ENCODE measurements at places on chromosomes 12 and 14.

DNA sequence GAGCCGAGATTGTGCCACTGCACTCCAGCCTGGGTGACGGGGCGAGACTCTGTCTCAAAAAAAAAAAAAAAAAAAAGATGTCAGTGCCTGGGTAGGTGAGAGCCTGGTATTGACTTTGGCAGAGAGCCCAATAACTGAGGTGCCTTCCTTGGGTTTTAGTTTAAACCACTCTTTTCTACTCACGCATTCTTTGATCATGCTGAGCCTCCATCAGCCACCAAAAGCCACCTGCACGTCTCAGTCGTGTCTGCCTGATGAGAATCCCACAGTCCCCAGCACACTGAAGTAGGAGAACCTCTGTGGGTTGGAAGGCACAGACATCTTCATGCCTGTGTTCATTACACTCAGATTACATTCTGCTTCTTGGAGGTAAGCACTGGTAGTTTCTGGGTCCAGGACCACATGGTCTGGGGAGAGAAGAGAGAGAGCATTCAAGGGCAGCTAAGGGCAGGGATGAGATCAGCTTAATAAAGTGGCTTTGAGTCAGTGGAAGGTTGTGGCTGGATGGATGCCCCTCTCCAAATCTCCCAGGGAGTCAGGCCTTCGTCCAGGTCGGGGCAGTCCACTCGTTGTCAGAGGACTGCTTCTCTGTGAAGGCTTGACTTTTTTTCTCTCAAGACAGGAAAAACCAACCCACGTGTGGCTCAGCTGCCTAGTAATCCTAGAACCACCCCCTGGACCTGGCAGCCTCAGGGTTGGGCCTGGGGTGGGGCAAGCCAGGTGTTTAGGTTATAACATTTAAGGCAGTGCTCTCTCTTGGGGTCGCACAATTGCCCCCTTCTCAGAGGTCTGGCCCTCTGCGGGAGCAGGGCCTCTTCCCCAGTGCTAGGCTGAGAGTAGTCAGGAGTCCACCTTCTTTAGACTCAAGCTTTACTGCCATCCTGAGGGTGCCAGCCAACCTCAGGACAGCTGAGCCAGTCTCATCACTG lies 32.6 kb upstream of the MAX start:
- DNase-seq, result no peak

DNA sequence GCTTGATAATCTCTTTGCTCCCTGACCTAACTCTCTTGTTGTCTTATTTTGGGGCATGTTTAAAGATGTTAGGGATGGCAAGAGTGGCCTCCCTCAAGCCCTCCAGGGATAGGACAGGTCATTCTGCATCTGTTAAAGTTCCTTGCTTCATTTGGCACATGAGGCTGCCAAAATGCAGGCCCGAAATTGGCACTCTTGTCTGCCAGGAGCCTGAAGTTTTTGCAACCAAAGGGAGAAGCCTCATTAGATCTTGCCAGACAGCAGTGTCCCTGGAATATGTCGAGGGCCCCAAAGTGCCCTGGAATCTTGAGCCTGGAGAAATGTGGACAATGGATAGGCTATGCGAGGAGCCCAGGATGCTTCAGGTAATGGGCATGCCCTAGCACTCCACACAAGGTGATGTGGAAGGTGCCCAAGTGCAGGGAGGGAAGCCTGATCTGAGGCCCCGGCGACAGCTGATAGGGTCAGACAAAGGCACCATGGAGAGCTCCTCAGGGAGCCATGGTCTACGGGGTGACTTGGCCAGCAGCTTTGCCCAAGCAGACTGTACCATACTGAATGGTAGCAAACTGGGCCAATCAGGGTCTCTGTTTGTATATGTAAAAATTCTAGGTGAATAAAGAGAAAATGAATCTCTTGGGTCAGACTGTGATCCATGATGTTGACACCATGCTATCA lies 173.0 kb upstream of the WSCD2 start:
- DNase-seq, result no peak

- DNase-seq, result no peak
Measured at GRCh38 chr14:24734917-24735500, 101.0 kb upstream of the GZMB start.

DNA sequence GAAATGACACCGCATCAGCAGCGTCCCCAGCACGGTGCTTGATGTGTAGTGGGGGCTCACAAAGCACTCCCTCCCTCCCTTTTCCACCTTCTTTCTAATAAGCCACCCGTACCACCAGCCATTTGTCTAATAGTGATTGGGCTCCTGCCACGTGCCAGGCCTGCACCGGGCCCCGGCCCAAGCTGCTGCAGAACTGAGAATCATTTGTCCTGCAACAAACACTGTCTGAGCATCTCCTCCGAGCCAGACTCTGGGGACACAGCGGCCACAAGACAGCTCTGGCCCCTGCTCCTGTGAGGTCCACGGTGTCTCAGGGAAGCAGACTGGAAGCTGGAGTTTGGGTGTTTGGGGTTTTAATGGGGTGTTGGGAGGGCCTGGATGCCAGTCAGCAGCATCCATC lies 43.9 kb downstream of the MVK start:
- DNase-seq, result no peak

GRCh38 chr14:75333606-75334548 lies 55.2 kb downstream of the FOS start:
- peak; percentile 17 for DNase-seq

DNA sequence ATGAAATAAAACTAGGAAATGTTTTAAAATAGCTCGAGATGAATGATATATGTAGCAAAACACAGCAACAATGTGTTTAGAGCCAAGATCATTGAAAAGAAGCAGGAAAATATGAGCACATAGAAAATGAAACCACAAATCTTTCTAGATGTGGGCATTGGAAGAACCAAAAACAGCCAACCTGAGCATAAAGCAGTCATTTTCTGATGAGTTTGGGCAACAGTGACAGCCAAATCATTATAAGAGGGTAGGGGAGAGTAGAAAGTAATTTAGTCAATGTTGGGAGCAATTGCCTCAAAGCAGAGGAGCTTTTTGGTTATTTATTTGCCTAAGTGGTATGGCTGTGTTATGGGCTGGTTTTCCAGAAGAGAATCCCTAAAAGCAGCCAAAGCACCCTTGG lies 8.8 kb upstream of the BICDL1 start:
- no peak for DNase-seq

GRCh38 chr12:120649442-120650232 lies 9.2 kb downstream of the CABP1 start:
- DNase-seq, result no peak

GRCh38 chr12:112112409-112113133 lies 4.0 kb upstream of the NAA25 start:
- DNase-seq, result no peak

GRCh38 chr14:96594961-96595360 lies 92.8 kb downstream of the PAPOLA start:
- DNase-seq, result no peak

All from stimulated activated CD8-positive, alpha-beta memory T cell treated with anti-CD3 and anti-CD28 coated beads, Interleukin-2, amount 100 ng/mL, for 1 hour (primary cell).